ENCODE measurements at places on chromosomes 6 and 20.

- DNase-seq: peak; percentile 13
These were observed 1.2 kb downstream of the TPD52L1 start for GRCh38 chr6:125154761-125155135.

GRCh38 chr6:167546611-167547327 is 221.9 kb downstream of the TTLL2 start:
- DNase-seq: no peak

- no peak for DNase-seq
These were observed 164.3 kb upstream of the MLN start for GRCh38 chr6:33967966-33968724.

DNA sequence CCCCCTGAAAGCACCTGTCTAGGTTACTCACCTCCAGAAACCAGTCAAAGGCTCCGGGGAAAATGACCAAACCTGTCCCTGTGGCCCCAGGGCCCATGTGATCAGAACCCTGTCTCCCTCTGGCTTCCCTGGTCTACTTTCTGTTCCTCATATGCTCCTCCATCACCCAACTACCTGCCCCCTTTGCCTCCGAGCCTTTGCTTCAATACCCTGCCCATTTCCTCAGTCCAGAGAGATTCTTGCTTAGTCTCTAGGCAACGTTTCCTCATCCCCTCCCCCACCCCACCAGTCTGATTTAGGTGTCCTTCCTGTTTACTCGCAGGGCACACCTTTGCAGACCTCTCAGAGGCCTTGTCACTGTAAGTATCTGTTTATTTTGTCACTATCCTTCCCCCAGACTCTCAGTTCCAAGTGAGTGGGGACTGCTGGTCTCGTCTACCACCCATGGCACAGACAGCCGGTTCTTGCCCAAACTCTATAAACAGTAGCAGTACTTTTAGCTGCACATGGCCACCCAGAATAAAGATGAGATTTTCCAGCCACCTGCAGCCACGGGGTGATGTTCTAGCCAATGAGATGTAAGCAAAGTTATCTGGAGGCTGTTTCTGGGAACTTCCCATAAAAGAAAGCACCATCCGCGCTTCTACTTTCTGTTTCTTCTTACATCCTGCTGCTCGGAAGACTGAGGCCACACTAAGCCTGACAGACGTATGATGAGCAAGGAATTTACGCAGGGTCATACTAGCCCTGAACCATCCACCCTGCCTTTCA is 13.3 kb downstream of the ELOVL5 start:
- DNase-seq: peak; percentile 68

- DNase-seq: no peak
These were observed 468.9 kb downstream of the PKHD1 start for GRCh38 chr6:51618563-51618962.

Measured in activated naive CD4-positive, alpha-beta T cell treated with Interleukin-2 at 50 U/mL for 16 hours (primary cell).